ENCODE measurements at places on chromosomes 7 and 10. TPM values are rescaled to one million over a fixed set of nuclear protein-coding genes. Genes with fewer than 3 reads are reported as not detected.

Gene PLAC9
- 73.6 TPM for total RNA-seq

Gene ZNF394
- total RNA-seq: 26.2 TPM

Gene TMEM236
- total RNA-seq: 0.06 TPM

Gene MET
- 34.7 TPM for total RNA-seq

Gene CLDN4
- total RNA-seq: 0.13 TPM

Gene FHIP2A
- 33.8 TPM for total RNA-seq
